Activated gamma-delta T cell treated with Interleukin-2 at 50 U/mL for 16 hours (primary cell): ENCODE measurements at places on chromosomes 5 and 9.

GRCh38 chr9:107118863-107119624 lies 164.0 kb upstream of the RAD23B start:
- DNase-seq: no peak

GRCh38 chr5:173108914-173109313 lies 35.4 kb upstream of the BNIP1 start:
- DNase-seq: no peak

GRCh38 chr5:66041627-66042026 lies 102.5 kb upstream of the SREK1 start:
- no peak for DNase-seq

DNA sequence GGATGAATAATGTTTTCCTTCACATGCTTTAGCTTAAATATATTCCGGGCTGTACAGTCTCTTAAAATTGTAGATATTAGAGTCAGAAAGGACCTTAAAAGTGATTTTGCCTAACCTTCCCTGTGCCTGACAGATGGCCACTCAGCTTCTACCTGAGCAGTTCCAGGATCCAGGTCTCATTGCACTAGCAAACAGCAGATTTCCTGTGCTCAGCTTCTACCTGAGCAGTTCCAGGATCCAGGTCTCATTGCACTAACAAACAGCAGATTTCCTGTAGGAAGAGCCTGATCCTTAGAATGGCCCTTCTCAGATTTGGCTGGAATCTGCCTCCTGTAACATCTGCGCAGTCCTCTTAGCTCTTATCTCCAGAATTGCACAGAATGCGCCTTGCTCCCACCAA lies 219.8 kb downstream of the AOPEP start:
- DNase-seq: no peak

DNA sequence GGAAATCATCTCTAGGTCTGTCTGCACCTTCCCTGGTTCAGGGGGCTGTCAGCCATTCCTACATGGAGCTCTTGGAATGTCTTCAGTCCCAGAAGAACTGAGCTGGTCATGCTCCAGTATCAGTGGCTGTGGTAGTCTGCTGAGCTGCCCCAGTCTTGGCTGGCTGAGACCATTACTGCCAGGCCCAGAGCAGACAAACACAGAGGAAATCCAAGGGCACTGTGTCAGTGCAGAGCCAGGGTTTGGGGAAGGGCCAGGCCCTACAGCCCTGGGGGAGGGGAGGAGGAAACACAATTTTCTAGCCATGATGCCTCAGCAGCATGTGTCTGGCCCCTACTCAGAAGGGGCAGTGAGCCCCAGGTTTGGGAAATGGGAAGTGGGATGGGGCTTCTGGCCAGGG lies 58.4 kb downstream of the ARHGEF37 start:
- DNase-seq: no peak

DNA sequence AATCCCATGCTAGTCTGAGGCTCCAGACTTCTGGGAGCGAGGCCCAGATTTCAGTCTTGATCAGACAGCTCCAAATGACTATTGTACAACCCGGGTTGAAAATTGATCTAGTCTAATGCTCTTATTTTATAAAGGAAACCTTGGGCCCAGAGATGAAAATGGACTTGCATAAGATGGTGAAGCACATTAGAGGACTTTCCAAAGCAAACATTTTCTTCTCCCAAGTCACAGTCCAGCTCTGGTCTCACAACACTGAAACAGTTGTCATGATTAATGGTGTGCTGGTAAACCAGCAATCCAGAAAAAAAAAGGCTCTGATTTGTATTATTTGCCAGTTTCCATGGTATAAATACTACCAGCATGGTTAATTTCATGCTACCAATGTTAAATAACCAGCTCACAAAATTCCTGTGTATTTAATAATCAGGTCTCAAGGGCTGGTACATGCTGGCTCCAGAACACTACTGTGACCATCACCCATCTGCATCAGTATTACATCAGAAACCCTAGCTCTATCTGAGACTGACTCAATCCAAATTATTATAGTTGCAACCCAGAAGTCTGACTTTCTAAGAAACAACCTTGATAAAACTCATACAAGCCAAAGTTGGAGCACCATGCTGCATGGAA lies 32.5 kb upstream of the ABLIM3 start:
- no peak for DNase-seq

GRCh38 chr5:170365831-170366230 lies 23.3 kb downstream of the KCNMB1 start:
- no peak for DNase-seq

GRCh38 chr9:18796696-18797270 lies 236.2 kb downstream of the SAXO1 start:
- no peak for DNase-seq

DNA sequence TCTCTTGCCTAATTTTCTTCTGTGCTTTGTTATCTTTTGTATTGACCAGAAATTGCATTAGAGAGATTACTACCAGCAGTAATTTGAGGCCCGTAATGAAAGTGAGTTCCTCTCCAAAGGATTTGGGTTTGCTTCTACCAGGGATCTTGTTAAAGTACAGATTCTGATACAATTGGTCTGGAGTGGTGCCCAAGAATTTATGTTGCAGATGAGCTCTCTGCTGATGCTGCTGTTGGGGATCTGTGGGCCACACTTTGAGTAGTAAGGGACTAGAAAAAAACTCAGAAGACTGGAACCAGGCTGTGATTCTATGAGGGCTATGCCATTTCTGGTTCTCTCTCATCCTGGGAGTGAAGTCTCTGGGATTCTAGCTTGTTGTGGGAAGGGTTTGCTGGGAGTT lies 192.2 kb downstream of the SEC61B start:
- DNase-seq: no peak

- DNase-seq: no peak
Measured at GRCh38 chr9:108855888-108856287, at the start of gene ACTL7B. Gene ACTL7B, minus strand, starts transcription at chr9:108855986. Its CDS starts 56 bp downstream, at chr9:108855930.

GRCh38 chr5:118531276-118531675 lies 457.1 kb downstream of the DTWD2 start:
- DNase-seq: no peak

GRCh38 chr5:120454094-120454798 lies 9.9 kb upstream of the PRR16 start:
- no peak for DNase-seq

DNA sequence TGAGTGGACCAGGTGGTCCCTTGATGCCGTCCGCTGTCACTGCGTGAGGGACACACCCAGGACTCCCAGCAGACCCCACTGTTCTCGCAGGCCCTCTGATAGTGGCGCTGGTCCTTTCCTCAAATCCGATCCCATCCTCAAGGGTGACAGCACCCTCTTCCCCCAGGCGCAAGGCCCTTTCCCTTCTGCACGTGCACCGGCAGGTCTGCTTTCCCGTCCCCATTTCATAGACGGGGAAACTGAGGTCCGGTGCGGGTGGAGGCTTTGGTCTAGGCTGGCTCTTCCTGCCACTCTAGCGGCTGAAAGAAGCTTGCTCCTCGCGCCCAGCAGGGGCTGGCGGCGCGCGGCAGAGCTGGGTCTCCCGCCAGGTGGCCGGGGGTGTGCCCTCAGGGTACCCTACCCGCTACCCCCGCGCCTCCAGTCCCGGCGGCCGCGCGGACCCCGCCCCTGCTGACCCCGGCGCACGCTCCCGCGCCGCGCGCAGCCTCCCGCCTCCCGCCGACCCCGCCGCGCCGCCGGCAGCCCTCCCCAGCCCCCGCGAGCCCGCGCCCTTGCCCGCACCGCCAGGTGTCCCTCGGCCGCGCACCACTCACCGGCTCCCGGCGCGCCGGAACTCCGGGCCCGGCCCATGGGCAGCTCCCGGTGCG lies 453 bp downstream of the RASGEF1C start:
- DNase-seq: no peak

- DNase-seq: no peak
Measured at GRCh38 chr5:169701910-169702451, 64.9 kb downstream of the DOCK2 start.

DNA sequence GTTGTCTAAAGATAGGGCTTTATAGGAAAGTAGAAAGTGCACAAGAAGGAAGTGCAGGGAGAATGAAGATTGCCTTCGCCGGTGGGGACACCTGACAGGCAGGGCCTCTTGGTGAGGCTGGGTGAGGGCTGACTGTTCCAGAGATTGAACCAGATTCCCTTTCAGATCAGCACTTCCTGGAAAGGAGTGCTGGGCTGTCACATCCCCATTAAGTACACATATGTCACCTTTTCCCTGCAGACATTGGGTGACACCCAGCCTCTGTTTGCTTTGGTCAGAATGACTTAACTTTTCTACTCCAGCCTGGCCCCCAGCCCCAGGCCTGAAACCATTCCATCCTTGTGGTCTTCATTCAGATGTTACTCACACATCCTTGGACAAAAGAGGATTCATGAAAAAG lies 7.4 kb upstream of the SHROOM1 start:
- no peak for DNase-seq

- DNase-seq: no peak
Measured at GRCh38 chr5:158824241-158824882, 275.4 kb downstream of the EBF1 start.

- no peak for DNase-seq
Measured at GRCh38 chr9:131954299-131954698, 125.4 kb downstream of the MED27 start.

- DNase-seq: no peak
Measured at GRCh38 chr5:175738126-175738525, 80.3 kb downstream of the HRH2 start.

DNA sequence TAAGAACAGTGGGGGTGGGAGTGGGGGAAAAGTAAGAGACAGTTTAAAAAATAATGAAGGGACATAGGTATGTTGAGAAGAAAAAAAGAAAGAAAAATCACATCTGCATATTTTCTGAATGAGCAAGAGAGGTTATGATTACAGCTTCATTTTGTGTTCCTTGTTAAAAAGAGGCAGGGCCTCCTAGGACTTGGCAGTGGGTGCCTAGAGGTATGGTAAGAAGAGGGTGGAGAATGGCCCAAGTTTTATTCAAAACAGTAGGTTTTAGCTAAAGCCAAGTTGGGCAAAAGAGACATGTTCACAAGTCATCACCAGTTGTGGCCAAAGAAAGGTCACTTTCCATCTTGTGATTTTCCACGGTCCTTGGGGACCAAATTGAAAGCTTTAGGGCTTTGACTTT lies 643.4 kb downstream of the CCDC171 start:
- DNase-seq: no peak

DNA sequence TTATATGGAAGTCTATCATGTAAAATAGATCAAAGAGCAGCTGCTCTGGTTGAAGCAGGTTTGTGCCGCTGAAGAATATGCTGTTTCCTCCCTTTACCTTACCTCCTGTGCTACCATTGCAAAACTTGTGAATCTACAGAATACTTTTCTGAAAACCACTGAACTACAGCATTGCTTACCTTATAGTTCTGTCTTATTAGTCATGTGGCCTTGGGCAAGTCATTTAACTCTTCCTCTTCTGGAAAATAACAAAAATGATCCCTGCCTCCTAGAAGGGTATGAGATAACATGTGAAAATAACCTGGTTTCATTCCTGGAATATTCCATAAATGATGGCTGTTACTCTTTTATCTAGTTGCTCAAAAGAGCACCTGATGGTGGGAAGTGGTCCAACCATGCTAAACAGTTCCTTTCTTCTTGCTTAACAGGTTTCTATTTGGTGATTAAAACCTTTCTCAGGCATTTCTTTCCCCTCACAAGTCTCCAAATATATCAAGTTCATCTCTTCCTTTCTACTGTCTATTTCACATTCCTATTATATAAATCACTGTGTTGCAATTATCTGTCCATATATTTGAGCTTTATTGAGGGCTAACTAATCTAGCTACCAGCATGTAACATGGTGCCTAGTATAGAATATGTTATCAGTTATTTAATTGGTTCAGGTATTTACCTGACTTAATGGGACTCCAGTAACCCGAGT lies 15.0 kb downstream of the TRIM32 start:
- no peak for DNase-seq

GRCh38 chr5:27516437-27516836 lies 478.1 kb upstream of the CDH9 start:
- no peak for DNase-seq

DNA sequence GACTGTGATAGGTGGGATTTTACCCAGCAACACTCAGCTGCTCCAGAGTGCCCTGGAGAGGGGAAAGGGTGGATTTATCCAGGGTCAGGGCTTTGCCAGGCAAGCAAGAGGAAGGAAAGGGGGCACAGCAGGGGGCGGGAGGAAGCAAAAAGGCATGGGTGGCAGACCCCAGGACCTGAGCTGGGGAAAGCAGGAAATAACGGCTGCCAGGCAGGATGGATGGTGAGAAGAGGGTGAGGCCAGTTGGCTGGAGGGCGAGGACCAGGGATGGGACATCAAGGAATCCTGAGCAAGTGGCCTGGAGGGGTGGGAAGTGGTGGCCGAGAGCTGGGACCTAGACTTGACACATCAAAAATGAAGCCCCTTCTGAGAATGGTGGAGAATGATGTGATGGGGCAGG lies 64.2 kb downstream of the DUSP1 start:
- DNase-seq: no peak

DNA sequence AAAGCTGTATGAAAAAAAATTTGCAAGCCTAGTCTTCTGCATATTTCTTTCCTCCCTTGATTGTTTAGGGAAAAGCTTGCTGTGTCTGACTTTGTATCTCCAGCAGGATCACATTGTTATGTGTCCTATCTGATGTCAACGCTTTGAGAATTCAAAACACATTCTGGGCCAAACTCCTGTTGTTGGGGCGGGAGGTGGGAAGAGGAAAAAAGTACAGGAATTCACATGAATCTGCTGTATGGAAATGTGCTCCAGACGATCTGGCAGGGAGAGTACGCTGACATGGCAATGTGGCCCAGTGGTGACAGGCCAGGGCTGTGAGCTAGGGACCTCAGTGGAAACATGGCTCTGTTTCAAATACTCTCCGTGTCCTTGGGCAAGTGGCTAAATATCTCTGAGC lies 87.4 kb upstream of the GNA14 start:
- no peak for DNase-seq
